ENCODE measurements at places on chromosomes 13 and 19.
A peak's percentile ranks its signal among the peaks of the same experiment; 100 is the strongest.

- no peak for DNase-seq
Observed at GRCh38 chr13:38582133-38582532, 104.7 kb upstream of the FREM2 start.

- no peak for DNase-seq
Observed at GRCh38 chr13:34381228-34381627, 560.8 kb upstream of the NBEA start.

GRCh38 chr19:12695997-12696365 is 450 bp downstream of the FBXW9 start:
- DNase-seq, result no peak

GRCh38 chr13:98004107-98004506 is 50.6 kb downstream of the IPO5 start:
- no peak for DNase-seq

GRCh38 chr19:38658462-38659306 is 11.2 kb downstream of the ACTN4 start:
- peak; percentile 97 for DNase-seq

DNA sequence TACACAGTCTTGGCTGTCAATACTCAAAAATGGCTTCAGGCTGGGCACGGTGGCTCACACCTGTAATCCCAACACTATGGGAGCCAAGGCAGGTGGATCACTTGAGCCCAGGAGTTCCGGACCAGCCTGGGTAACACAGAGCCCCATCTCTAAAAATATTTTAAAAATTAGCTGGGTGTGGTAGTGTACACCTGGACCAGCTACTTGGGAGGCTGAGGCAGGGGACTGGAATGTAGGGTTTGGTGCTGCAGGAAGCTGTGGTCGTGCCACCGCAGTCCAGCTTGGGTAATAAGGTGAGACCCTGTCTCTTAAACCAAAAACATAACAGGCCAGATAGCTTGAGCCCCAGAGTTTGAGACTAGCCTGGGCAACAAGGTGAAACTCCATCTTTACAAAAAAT is 6.7 kb upstream of the CHERP start:
- DNase-seq, result no peak

GRCh38 chr19:49581007-49581508 is at the start of gene PRRG2:
Gene PRRG2 (plus strand): TSS chr19:49581316. CDS start chr19:49583220, 1,904 bp downstream.
- no peak for DNase-seq

DNA sequence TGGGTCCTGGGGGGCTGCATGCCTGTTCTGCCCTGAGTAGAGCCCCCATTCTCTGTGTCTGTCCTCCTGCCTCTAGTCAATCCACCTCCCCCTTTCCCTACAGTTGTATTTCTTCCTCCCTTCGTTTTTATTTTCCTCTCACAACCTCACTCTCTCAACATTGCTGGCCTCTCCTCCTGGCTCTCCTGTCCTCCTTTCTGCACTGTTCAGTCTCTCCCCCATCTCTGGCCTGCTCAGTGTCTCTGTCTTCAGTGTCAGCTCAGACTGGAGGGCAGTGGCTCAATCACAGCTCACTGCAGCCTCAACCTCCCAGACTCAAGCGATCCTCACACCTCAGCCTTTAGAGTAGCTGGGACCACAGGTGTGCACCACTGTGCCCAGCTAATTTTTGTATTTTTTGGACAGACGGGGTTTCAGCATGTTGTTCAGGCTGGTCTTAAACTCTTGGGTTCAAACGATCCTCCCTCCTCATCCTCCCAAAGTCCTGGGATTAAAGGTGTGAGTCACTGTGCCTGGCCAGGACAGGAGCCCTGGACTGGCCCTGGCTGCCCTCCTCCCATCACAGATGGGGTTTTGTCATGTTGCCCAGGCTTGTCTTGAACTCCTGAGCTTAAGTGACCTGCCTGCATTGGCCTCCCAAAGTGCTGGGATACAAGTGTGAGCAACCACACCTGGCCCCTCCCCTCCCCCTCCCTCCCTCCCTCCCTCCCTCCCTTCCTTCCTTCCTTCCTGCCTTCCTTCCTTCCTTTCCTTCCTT is 32.0 kb upstream of the IGFL1 start:
- DNase-seq, result no peak

GRCh38 chr19:32355309-32355708 is 9.9 kb downstream of the ZNF507 start:
- DNase-seq, result no peak

DNA sequence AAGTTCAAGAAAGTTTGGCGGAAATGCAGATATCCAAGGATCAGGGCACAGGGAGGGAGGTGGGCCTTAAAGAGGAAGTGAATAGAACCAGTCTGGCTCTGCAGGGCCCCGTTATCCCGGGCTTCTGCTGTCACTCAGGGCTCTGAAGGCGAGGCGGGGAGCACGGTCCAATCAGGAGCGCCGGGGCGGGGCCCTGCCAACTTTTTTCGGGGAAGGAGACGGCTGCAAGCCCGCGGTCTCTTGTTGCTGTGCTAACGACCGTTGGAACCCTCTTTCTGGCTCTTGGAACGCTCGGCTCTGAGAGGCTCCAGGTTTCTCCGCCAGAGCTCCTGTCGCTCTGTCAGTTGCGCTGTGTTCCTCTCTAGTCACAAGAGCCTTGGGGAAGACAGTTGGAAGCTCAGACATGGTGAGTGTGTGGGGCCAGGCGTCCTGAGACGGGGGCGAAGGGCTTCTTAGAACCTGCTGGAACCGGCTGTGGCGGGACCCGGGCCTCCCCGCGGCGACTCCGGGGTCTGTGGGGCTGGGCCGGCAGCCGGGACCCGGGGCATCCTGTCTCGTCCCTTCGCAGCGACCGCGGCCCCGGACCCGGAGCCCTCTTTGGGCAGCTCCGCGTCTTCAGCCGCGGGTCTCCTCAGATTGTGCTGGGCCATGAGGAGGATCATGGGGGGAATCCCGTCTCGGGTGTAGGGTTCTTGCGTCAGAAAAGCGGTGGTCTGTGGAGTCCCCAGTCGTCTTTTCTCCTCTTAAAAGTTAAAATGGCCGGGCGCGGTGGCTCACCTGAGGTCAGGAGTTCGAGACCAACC is 27.7 kb downstream of the ZNF844 start:
- peak; percentile 88 for DNase-seq

DNA sequence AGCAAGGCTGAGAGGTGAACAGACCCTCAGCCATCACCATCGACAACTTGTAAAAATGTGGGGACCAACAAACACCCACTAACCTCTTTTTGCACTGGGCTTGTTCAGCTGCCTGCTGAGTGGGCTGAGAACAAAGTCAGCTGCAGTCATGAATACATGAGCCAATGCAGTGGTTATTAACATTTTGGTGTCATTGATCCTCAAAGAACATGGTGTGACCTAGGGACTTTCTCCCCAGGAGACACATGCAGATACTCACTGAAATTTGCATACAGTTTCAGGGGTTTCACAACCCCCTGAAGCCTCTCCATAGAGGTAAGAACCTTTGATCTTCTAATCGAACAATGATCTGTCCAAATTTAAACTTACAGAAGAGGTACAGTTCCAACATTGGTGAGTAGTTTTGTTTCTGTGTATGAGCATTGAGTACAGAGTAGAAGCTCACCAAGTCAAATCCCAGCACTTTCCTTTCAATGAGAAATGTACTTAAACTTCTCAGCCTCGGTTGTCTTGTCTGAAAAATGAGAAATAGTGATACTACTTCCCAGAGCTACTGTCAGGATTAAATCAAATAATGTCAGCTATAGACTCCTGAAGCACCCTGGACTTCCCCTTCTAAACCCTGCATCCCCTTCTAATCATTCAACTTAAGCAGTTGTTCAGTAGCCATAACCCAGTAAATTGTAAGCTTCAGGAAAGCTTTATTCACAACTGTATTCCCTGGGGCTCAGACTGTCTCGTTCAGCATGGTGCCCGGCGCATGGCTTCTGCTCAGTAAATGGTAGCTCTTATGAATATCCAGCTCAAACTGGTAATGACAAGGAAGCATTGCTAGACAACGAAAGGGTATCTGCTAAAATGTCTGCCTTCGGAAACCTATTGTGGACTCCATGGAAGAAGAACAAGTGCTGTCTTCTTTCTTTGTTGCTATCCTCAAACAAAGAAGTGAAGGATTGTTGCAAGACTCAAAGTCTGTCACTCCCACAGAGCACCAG is 148.7 kb downstream of the FOXO1 start:
- DNase-seq, result no peak

DNA sequence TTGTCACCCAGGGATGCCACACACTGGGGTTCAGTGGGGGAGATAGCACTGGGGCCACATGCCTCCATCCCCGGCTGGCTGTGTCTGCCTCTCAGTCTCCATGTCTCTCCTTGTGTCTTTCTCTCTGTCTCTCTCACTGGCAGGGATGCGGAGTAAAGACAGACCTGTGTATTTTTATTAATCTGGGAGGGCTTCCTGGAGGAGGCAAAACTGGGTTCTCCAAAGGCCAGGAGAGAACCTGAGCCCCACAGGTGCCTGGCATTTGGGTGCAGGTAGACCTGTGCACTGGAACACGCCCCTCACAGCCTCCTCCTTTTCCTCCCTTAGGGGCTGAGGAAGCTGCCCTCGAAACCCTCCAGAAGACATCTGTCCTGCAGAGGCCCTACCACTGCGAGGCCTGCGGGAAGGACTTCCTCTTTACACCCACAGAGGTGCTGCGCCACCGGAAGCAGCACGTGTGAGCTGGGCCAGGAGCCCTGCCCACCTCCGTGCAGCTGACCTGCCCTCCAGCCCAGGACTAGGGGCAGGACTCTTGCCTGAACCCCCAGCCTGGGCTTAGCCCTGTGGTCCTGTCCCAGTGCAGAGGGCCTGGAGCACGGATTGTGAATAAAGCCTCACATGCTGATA is 32.7 kb downstream of the DHX34 start:
- no peak for DNase-seq

- no peak for DNase-seq
Observed at GRCh38 chr13:48731957-48732569, 78.3 kb downstream of the CYSLTR2 start.

- no peak for DNase-seq
Observed at GRCh38 chr13:52851137-52851962, 2.9 kb upstream of the PCDH8 start.

DNA sequence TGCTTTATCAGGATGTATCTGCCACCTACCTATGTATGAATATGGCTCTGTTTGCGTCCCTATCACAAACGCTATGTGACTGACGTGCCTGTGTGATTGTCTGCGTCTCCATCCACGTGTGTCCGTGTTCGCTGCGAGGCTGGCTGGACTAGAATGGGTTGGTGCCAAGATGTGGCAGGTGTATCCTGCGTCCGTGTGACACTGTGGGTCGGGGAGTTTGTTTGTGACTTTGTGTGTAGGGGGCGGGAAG is 6.7 kb upstream of the HOOK2 start:
- DNase-seq, result no peak

- no peak for DNase-seq
Observed at GRCh38 chr19:6577476-6578125, 13.3 kb downstream of the CD70 start.

- no peak for DNase-seq
Observed at GRCh38 chr13:103133556-103133955, 67.3 kb upstream of the SLC10A2 start.

DNA sequence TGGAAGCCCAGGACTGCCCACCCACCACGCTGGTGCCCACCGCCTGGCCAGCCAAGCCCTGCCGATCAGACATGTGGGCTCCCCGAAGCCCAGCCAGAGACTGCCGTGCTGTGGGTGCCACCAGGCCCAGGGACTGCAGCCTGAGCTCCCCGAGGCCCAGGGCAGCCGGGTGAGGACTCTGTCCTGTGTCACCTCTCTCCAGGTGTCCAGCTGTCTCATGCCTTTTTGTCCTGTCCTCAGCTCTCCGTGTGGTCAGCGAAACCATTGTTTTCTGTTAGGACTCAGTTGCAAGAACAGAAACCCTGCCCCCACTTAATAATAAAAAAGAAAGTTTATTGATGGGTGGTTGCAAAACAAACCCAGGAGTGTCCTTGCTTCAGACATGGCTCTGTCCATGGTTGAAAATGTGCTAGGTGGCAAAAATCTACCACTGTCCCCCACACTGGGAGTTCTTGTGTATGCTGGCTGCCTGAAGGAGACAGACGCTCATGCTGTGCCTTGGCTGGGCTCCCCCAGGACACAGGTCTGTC is 9.9 kb downstream of the PLEKHF1 start:
- DNase-seq, result no peak

Data from NCI-H226 (cell line).